CD4-positive, alpha-beta T cell treated with Interleukin-4 for 1 hour (primary cell): ENCODE measurements at places on chromosomes 3 and 15.

DNA sequence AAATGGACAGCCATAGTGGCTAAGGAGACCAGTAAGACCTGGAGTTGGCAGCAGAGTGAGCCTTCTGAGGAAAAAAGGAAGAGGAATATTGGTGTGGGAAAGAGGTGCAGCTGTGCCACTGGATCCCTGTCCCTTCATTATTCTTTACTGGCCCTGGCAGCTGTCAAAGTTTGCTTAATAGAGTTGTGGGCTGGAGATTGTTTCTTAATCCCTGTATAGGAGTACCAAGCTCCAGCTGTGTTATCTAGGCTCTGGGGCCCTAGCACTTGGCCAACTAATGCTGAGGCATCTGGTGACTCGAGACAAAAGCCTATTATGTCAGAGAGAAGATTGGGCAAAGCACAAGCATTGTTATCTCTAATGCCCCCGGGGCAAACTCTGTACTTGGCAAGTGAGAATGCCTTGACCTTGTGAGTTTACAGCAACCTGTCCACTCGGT, 61.4 kb downstream of the ZNF609 start:
- DNase-seq, result no peak

- DNase-seq, result no peak
These were observed 43.0 kb downstream of the CD200R1 start for GRCh38 chr3:112931736-112932521.

- DNase-seq, result no peak
These were observed 94.7 kb downstream of the SAMMSON start for GRCh38 chr3:70094197-70094596.

- DNase-seq, result peak; percentile 10
These were observed 9.5 kb downstream of the ISL2 start for GRCh38 chr15:76345880-76346668.

- DNase-seq, result no peak
These were observed 140.4 kb downstream of the PCCB start for GRCh38 chr3:136390574-136390973.

DNA sequence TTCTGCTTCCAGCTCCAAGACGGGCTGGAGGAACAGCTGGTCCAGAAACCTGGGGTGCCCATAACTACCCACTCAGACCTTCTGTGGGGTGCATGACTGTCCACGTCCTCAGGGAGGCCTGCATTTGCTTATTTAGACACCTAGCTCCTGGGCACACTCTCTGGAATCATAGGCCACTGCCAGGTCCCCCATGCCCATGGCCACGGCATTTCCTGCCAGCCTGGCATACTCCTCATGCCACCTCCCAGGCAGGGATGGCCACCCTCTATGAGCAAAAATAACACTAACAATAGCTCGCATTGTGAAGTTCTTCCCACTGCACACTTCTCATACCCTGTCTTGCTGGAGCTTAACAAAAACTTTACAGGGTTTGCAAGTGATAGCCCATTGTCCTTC, 166.9 kb upstream of the TPM1 start:
- DNase-seq, result no peak

GRCh38 chr15:55800216-55800615, 57.3 kb upstream of the PRTG start:
- no peak for DNase-seq

DNA sequence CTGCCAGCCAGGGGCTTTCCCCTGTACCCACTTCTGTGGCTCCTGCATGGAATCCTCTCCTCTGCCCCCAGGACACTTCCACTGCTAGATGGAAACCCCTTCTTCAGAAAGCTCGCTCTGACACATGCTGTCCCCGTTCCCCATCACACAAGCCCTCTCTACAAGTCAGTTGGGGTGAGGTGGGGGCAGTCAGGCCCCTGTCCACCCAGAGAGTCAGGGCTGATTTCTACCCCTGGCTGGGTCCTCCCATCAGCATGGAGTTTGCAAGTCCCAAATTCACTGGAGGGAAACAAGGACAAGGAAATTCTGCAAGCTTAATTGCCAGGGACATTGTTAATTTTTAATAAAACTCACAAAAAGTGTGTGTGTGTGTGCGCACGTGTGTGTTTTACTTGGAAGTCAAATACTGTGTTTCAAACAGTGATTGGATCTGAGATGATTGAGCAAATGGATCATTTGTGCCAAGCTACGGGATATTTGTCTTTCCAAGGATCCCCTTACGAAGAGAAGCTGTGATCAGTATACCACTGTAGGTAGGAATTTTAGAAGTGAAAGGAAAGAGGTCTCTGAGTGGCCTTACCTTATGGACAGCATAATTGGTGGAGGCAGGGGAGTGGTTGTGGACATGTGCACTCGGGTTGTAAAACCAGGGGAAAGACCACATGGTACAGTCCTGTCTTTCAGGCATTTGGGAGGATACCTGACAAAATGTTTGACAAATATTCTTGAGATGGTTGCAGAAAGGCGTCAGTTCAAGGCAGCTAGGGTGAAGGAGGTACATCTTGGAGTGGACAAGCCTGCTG, 1.5 kb upstream of the AMOTL2 start:
- no peak for DNase-seq

DNA sequence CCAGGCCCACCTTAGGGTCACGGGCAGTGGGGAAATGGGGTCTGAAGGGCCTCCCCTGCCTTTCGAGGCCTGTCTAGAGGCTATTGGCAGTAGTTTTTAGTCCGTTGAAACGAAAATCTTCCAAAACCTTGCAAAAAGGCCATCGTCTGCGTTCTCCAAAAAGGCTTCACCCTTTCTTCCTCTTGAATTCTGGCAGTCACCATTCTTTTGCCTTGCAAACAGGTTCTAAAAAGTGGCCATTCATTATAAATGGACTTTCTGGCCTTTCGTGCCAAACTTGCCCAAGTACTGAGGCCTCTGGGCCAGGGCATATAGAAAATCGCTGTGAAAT, 367 bp upstream of the TARS3 start:
- no peak for DNase-seq

DNA sequence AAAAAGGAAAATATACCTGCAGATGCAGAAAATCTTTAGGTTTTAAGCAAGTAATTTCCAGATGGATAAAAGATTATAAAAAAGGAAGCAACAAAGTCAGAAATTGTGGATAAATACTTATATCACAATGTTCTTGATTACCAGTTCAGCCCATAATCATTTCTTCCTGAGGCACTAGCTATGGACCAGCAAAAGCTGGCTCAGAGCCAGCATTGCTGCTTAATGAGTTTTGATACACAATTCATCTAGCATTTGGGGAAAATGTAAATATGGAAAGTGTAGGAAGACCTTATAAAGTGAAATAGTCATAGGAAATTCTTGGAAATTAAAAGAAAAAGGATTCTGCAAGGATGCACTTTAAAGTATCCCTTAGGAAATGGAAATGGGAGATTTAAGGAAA, 168.3 kb upstream of the GBE1 start:
- DNase-seq, result no peak

DNA sequence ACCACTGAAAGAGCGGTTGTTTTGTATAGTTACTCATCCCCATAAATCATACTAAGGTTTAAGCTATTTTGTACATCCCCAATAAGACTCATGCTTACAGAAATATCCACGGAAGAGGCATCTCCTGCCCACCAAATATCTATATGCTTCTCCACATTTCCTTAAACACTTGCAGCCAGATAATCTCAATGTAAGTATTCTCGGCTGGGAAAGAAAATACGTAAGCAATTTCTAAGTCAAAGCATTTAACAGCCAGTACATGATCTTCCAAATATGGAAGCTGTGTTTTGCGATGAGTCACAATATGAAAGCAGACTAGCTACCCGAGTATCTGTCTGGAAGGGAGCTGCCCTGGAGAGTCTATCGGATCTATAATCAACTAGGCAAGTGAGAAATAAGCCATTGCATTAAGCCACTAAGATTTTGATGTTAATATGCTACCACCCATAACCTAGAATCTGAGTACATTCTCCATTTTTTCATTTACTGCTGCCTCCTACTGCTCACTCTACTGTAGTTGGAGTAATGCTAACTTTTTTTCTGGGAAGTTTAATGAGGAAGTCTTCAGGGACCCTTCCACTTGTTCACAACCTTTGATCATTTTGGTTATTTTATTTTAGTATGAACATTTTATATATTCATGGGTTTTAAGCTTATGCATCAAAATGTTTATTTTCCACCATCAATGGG, 26.9 kb upstream of the ZMAT3 start:
- DNase-seq, result no peak

DNA sequence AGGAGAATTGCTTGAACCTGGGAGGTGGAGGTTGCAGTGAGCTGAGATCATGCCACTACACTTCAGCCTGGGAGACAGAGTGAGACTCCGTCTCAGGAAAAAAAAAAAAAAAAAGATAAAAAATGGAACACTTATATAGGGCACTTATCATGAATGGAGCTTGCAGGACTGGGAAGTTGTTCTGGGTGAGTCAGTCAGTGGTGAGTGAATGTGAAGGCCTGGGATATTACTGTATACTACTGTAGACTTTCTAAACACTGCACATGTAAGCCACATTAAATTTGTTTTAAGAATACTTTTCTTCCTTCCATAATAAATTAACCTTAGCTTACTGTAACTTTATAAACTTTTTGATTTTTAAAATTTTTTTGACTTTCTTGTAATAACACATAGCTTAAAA, 59.8 kb downstream of the SFMBT1 start:
- no peak for DNase-seq

- no peak for DNase-seq
These were observed 44.7 kb downstream of the FBLN2 start for GRCh38 chr3:13593615-13594014.

- DNase-seq, result peak; percentile 32
These were observed 520 bp downstream of the SLC26A6 start for GRCh38 chr3:48634661-48635221.

- no peak for DNase-seq
These were observed 204.5 kb upstream of the CMC1 start for GRCh38 chr3:28036599-28037575.

GRCh38 chr3:21944251-21944650, 193.2 kb upstream of the ZNF385D start:
- no peak for DNase-seq

DNA sequence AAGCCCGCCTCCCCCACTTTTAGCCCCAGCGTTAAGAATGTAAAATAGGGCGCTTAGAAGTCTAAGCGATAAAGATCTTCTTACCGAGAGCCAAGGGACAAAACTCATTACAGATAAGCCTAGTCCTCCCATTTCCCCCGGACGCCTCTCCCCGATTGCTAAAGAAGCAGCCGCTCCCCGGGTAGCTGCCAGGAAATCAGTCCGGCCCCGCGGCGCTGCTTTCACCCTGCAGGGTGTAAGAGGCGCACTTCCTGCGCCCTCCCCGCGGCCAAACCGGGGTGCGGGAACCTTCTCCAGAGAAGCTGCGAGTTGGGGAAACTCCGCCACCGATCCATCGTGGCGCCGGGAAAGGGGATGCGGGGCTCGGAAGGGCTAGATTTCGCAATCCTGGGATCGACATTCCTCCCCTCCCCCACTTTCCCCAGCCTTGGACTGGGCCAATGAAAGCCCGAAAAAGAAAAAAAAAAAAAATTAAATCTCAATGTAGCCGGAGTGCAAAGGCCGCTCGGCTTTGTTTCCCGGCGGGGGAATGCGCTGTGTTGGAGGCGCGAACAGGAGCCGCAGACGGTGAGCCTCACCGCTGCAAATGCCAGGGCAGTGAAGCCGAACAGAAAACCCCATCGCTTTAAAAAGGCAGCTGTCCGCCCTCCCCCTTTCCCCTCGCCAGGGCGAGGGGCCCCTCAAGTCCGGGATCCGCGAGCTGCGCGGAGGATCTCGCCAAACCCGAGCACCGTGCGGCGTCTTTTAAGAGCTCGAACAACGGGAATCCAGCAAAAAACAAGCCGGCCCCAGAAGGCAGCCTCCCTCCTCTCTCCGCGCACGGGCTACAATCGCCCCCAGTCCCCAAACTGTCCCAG, 626 bp upstream of the PTPRG start:
- DNase-seq, result no peak

DNA sequence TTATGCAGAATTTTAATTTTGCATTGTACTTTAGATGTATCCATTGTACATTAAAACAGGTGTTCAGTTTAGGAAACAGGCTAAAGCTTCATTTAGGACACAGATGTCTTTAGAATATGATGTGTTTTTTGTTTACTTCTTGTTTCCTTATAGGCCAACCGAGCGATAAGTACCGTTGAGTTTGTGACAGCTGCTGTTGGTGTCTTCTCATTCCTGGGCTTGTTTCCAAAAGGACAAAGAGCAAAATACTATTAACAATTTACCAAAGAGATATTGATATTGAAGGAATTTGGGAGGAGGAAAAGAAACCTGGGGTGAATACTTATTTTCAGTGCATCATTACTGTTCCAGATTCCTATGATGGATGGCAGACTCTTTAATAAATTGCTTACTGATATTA, 29.4 kb downstream of the PLAAT1 start:
- DNase-seq, result no peak

DNA sequence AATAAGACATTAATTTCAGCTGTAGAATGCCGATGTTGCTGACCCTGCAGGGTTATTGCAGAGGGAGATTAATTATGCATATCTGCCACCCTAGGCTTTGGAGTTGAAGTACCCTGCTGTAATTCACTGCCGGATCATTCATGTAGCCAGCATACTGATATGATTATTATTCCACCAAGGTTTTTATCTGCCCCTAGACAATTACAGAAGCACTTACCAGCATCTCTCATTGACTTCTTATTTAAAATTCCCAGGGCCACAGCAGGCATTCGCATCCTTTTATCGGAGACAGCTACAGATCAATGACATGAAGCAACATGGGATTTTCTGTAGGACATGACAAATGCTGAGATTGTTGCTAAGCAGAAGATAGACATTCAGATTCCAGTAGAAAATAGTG, 31.3 kb downstream of the IL1RAP start:
- DNase-seq, result no peak

DNA sequence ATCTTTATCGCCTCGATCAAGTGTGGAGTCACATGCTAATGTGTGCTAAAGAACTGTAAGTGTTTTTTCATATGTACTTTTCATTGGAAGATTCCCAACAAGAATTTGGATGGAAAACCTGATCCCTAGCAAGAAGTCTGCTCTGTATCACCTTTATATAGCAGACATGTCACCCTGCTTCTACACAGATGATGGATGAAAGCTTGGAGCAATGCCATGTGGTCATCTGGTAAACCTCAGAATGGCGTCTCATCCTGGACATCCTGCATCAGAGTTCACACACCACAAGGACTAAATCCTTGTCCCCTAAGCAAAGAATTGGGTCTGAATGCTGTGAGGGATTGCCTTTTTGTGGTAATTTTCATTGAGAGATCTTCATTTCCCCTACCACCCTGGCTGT, 42.1 kb upstream of the CTDSPL start:
- DNase-seq, result no peak

GRCh38 chr3:123536153-123536895, 48.5 kb downstream of the HACD2 start:
- DNase-seq, result no peak

- DNase-seq, result no peak
These were observed 1.4 kb downstream of the MTMR10 start for GRCh38 chr15:30990036-30990435.

DNA sequence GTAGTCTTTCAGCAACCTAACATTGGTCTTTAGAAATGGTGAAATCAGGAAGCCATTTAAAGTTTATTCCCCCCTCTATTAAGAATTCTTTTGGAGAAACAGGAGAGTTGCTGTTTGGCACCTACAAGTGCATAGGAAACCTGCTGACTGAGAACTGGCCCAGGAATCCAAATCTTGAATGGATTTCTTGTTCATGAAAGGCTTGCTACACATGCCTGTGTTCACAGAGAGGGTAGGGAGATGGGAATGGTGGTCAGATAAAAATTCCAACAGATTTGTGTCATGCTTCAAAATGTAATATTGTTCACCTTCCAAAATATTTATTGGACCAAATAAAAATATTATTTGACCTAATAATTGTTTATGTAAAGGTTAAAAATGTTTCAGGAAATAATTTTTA, 24.2 kb upstream of the ZPLD1 start:
- no peak for DNase-seq

GRCh38 chr3:113560271-113560670, 27.9 kb downstream of the SIDT1 start:
- DNase-seq, result no peak
